ENCODE measurements at places on chromosomes 3 and 15.

- DNase-seq: no peak
These were observed 67.4 kb downstream of the ATP13A5 start for GRCh38 chr3:193310914-193311723.

DNA sequence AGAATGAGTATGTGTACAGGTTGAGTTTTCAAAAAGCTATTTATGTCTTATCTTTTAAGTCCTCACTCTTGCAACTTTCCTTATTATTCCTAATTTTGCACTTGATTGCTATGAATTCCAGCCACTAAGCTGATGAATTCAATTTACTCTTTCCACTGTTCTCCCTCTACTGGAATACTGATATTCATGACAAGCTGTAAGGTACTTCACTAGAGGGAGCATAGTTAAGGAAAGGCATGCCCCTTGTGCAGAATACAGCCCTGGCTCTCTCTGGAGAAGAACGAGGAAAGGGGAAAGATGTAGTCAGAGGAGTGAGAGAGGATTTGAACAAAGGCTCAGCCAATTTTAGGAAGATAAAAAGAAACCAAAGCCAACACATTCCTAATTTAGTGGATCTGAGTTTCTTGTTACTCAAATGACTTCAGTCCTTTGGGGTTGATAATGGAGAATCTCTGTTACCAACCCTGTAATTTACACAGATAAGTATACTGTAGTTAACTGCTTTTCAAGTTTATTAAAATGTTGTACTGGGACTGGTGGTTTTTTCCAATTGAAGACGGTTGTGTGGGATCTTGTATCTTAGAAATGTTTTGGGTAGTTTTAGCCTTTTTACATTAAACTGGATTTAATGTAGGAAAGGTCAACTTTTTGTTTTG, 4.0 kb downstream of the SCAANT1 start:
- DNase-seq: no peak

- DNase-seq: peak; percentile 50
These were observed 72.1 kb upstream of the ETV5 start for GRCh38 chr3:186180891-186181481.

GRCh38 chr3:41163421-41163820, 35.9 kb upstream of the CTNNB1 start:
- no peak for DNase-seq

DNA sequence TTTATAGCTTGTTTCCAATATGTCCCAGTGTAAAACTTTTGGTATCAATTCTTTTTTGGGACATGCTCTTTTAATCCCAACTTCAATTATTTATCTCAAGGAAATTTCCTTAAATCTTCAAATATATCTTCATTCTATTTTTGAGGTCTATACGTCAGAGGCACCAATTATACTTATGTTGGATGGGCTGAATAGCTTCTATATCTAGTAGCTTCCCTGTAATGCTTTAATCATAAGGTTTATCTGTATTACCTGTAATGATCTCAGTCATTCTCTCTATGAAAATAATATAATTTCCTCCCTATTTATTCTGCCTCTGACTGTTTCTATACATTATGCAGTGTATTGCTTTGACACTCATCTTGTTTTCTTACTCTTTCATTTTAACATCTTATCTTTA, 29.9 kb upstream of the MCCC1 start:
- no peak for DNase-seq

GRCh38 chr3:79517766-79518413, 249.9 kb downstream of the ROBO1 start:
- DNase-seq: no peak

DNA sequence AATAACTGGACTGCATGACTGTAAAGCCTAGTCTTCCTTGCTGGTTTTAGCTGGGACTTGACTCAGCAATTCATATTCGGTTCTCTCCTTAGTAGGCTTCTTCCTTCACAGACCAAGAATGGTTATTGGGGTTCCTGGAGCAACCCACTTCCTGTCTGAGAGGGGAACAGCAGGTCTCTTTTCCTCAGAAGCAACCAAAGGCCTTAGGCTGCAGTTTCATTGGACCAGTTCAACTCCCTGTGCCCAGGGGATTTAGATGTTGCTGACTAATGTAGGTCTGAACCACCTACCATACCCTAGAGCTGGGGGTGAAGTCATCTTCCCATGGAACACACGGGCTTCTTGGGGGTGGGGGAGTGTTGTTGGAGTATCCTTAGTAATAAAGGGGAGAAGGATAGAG, 84.0 kb upstream of the SKOR1 start:
- DNase-seq: no peak

GRCh38 chr3:149509526-149509925, 35.0 kb downstream of the TM4SF4 start:
- DNase-seq: no peak

GRCh38 chr3:148932972-148933371, 58.4 kb upstream of the GYG1 start:
- no peak for DNase-seq

DNA sequence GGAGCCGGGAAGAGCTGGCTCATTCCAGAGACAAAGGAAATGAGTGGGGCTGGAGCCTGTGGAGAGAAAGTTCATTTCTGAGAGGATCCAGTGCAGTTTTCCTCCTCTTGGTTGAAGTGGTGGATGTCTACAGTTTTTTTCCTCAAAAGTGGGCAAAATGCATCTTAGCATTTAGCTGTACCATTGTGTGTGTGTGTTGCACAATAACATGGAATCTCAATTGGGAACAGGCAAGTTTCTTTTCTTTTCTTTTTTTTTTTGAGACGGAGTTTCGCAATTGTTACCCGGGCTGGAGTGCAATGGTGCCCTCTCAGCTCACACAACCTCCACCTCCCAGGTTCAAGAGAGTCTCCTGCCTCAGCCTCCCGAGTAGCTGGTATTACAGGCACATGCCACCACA, 101.5 kb upstream of the UBE2E1 start:
- DNase-seq: no peak

- DNase-seq: no peak
These were observed 389.4 kb upstream of the TPM1 start for GRCh38 chr15:62653122-62653521.

GRCh38 chr3:52176951-52177700, 20.8 kb upstream of the ALAS1 start:
- no peak for DNase-seq

GRCh38 chr3:18643281-18643680, 218.1 kb upstream of the SATB1 start:
- DNase-seq: no peak

DNA sequence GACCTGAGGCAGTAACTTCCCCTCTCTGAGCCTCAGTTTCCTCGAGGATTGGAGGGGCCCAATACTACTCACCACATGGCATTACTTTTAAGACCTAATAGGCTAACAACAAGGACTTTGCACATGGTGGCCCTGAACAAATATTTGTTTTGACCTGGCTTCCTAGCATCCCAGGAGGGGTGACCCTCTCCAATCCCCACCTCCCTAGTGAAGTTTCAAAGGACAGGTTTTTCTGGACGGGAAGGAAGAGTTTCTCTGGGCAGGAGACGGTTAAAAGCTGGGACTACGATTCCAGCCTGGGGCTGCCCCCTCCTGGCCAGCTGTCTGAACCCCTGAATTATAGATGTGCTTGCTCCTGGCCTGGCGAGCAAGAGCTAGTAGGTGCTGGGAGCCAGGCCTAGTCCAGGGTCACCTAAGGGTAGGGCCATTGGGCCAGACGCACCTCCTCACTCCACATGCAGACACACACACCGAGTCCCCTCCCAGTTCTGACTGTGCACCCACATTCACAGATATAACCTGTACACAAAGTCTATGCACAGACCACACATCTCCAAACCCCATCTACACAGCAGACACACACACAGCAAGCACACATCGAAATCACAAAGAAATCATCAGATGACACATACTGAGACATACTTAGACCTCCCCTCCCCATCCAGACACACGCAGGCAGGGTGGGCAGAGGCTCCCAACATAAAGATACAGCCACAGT, 2.7 kb upstream of the ISL2 start:
- no peak for DNase-seq

- no peak for DNase-seq
These were observed 741.6 kb upstream of the CBLB start for GRCh38 chr3:106610362-106610959.

- no peak for DNase-seq
These were observed 8.6 kb downstream of the SEMA6D start for GRCh38 chr15:47725906-47726305.

GRCh38 chr3:53171827-53172505, 11.0 kb downstream of the PRKCD start:
- no peak for DNase-seq

- DNase-seq: no peak
These were observed 168.4 kb upstream of the BCL6 start for GRCh38 chr3:187913617-187914033.

- DNase-seq: no peak
These were observed 207.7 kb upstream of the TPM1 start for GRCh38 chr15:62834686-62835329.

GRCh38 chr3:122975924-122976293, 51.7 kb downstream of the SEMA5B start:
- peak; percentile 65 for DNase-seq

DNA sequence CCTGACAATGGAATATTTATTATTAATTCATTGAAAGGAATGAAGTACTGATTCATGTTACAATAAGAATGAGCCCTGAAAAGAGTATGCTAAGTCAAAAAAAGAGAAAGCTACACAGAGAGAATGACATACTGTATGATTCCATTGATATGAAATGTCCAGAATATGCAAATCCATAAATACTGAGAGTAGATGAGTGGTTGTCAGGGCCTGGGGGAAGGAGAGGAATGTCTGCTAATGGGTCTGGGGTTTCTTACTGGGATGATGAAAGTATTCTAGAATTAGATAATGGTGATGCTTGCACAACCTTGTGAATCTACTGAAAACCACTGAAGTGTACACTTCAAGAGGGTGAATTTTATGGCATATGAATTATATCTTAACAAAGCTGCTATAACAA, 79.9 kb upstream of the HACD2 start:
- DNase-seq: no peak

DNA sequence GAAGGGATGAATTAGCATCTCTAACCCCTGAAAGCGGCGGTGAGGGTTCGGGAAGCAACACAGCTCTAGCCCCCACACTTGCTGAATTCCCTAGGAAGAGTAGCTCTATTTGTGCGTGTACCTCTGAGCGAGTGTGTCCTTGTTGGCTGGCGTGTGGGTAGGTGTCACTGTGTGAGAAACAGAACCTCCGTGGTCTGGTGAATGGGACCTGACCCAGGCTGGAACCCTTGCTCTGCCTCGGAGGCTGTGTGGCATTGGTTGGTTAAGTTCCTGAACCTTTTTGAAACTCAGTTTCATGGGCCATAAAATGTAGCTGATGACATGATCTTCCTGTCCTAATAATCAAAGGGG, 414 bp upstream of the TMEM115 start:
- DNase-seq: no peak

DNA sequence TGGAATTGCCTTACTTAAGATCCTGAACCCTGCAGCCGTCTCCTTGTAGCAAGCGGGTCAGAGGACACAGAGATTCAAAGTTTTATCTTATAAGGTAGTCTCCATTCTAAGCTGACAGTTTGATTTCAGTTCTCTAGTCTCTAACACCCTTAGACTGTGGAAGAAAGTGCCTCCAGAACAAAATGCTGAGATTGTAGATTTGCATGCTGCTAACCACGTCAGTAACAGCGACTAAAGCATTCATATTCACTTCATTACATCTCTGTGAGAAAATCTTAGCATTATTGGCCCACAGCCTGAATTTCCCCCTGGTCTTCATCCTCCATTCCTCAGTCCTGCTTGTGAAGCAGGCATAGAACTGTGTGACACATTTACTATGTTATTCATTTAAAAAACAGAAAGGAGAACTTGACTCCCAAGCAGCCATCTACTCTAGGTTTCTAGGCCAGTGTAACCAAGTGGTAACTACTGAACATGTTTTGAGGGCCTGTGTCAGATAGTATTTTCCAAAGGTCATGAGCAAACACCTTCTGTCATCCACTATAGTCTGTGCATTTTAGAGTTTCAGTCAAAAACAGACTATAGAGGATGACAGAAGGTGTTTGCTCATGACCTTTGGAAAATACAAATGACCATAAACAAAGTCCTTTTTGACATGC, 27.4 kb downstream of the ARIH2 start:
- DNase-seq: no peak

GRCh38 chr3:164533275-164533674, 545.0 kb downstream of the SI start:
- DNase-seq: no peak

DNA sequence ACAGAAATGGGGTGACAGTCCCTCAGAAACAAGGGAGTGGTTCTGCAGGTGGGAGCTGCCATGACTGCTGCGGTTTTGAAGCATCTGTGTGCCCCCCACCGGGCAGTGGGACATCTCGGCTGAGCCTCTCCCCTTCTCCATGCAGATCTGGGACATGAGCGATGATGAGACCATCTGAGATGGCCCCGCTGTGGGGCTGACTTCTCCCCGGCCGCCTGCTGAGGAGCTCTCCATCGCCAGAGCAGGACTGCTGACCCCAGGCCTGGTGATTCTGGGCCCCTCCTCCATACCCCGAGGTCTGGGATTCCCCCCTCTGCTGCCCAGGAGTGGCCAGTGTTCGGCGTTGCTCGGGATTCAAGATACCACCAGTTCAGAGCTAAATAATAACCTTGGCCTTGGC, 89.0 kb downstream of the VGLL4 start:
- no peak for DNase-seq

DNA sequence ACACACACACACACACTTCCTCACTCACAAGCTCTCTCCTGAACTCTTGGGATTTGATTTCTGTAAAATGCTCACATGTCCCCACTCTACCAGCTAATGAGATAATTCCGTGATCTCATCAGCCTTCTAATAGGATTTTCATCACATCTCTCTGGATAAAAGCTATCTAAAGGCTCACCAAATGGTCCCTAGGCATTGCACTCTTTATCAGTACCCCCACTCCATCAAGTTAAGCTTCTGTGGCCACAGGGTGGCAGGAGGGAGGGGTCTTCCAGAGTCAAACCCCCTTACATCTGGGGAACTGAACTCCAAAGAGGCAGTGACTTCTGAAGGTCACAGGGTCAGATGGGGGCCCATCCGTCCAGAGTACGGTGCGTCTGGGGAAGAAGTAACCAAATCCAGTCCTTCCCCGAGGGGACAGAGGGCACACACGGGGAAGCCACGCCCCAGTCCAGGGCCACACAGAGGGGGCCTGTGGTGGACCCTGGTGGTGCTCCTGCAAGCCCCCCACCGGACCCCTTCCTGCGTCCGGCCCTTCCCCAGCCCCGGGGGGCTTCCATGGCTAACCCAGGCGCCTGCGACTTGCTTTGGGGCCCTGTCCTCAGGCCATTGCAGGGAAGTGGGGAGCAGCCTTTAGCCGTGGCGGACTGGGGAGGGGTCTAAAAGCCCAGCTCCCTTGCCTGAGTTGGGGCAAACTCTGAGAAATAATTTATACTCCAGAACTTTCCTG, 25.5 kb downstream of the CPN2 start:
- no peak for DNase-seq

GRCh38 chr3:134446800-134447199, 39.0 kb downstream of the ANAPC13 start:
- no peak for DNase-seq
